ENCODE measurements at places on chromosomes 6 and 20. TPM values are rescaled to one million over a fixed set of nuclear protein-coding genes. Genes with fewer than 3 reads are reported as not detected.
A peak's percentile ranks its signal among the peaks of the same experiment; 100 is the strongest.

The TNXB gene
- total RNA-seq = 11.2 TPM

The OLIG3 gene
- not detected for total RNA-seq

DNA sequence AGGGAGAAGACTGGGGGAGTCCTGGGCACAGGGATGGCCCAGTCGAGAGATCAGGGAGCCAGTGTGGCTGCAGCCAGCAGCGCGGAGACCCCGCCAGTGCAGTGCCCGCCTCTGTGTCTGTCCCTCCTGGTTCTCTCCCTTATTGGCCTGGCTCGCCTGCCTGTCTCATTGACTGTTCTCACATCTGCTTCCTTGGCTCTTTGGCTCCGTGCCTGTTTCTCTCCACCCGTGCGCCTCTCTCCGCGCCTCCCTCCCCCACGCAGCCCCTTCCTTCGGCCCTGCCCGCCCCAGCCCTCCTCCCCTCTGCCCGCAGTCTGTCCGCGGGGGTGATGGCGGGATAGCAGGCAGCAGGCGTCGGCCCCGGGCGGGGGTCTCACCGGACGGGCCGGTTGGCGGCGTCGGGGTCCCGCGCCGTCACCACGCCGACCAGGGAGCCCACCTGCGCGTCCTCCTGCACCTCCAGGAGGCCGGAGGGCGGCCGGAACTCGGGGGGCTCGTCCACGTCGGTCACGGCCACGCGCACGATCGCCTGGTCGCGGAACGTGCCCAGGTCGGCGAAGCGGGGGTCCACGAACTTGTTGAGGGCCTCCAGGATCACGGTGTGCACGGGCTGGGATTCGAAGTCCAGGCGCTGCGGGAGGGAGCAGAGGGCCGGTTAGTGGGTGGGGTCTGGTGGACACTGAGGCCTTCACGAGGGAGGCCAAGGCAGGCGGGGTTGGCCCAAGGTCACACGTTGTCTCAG, 92.0 kb downstream of the CD40 start:
- H3K36me3 ChIP-seq = no peaks in the 10 kb centered on the region
- no peak overlapping the region for H3K4me3 ChIP-seq
- no peak overlapping the region for H3K27ac ChIP-seq
- H3K27me3 ChIP-seq = peaks cover 3% of the 10 kb centered on the region
- peaks cover 16% of the 10 kb centered on the region for H3K4me1 ChIP-seq

GRCh38 chr20:57927376-57927775, 217.6 kb upstream of the PMEPA1 start:
- DNase-seq = no peak
- no peak overlapping the region for H3K4me3 ChIP-seq
- no peaks in the 10 kb centered on the region for H3K27me3 ChIP-seq

GRCh38 chr20:63850689-63851547, 10.4 kb upstream of the ABHD16B start:
- no peak overlapping the region for H3K4me3 ChIP-seq
- DNase-seq = no peak
- peaks cover 16% of the 10 kb centered on the region for H3K4me1 ChIP-seq
- no peak overlapping the region for H3K27ac ChIP-seq
- H3K27me3 ChIP-seq = peaks cover 6% of the 10 kb centered on the region

GRCh38 chr20:36852187-36852586, 23.8 kb upstream of the TLDC2 start:
- H3K27me3 ChIP-seq = no peaks in the 10 kb centered on the region
- no peak overlapping the region for H3K4me3 ChIP-seq
- DNase-seq = no peak
- H3K4me1 ChIP-seq = peaks cover 5% of the 10 kb centered on the region
- H3K36me3 ChIP-seq = no peaks in the 10 kb centered on the region

- no peak overlapping the region for H3K4me3 ChIP-seq
- H3K36me3 ChIP-seq = no peaks in the 10 kb centered on the region
- H3K4me1 ChIP-seq = peaks cover 5% of the 10 kb centered on the region
- no peak for DNase-seq
- peaks cover 15% of the 10 kb centered on the region for H3K27me3 ChIP-seq
- H3K27ac ChIP-seq = no peak overlapping the region
Measured at GRCh38 chr20:20368418-20369249, 730 bp downstream of the INSM1 start.

- peak overlapping the region; percentile 95 for H3K27ac ChIP-seq
- H3K4me3 ChIP-seq = peak overlapping the region; percentile 85
- H3K36me3 ChIP-seq = no peaks in the 10 kb centered on the region
- no peaks in the 10 kb centered on the region for H3K27me3 ChIP-seq
- DNase-seq = no peak
- H3K4me1 ChIP-seq = peaks cover 62% of the 10 kb centered on the region
Measured at GRCh38 chr6:16488813-16489212, 250.4 kb downstream of the GMPR start.

- H3K4me1 ChIP-seq = no peaks in the 10 kb centered on the region
- no peak overlapping the region for H3K27ac ChIP-seq
- H3K36me3 ChIP-seq = no peaks in the 10 kb centered on the region
- H3K27me3 ChIP-seq = no peaks in the 10 kb centered on the region
Measured at GRCh38 chr6:7432391-7433120, 42.9 kb downstream of the RIOK1 start.

- no peaks in the 10 kb centered on the region for H3K36me3 ChIP-seq
- no peak overlapping the region for H3K4me3 ChIP-seq
- no peak overlapping the region for H3K27ac ChIP-seq
- no peak for DNase-seq
- no peaks in the 10 kb centered on the region for H3K4me1 ChIP-seq
Measured at GRCh38 chr6:107342144-107342543, 117.2 kb downstream of the PDSS2 start.

The ARFGEF3 gene
- total RNA-seq = not detected

GRCh38 chr6:135673501-135674309, 176.2 kb upstream of the AHI1 start:
- no peaks in the 10 kb centered on the region for H3K27me3 ChIP-seq
- H3K4me3 ChIP-seq = no peak overlapping the region
- no peak overlapping the region for H3K27ac ChIP-seq
- DNase-seq = no peak
- no peaks in the 10 kb centered on the region for H3K4me1 ChIP-seq
- no peaks in the 10 kb centered on the region for H3K36me3 ChIP-seq

DNA sequence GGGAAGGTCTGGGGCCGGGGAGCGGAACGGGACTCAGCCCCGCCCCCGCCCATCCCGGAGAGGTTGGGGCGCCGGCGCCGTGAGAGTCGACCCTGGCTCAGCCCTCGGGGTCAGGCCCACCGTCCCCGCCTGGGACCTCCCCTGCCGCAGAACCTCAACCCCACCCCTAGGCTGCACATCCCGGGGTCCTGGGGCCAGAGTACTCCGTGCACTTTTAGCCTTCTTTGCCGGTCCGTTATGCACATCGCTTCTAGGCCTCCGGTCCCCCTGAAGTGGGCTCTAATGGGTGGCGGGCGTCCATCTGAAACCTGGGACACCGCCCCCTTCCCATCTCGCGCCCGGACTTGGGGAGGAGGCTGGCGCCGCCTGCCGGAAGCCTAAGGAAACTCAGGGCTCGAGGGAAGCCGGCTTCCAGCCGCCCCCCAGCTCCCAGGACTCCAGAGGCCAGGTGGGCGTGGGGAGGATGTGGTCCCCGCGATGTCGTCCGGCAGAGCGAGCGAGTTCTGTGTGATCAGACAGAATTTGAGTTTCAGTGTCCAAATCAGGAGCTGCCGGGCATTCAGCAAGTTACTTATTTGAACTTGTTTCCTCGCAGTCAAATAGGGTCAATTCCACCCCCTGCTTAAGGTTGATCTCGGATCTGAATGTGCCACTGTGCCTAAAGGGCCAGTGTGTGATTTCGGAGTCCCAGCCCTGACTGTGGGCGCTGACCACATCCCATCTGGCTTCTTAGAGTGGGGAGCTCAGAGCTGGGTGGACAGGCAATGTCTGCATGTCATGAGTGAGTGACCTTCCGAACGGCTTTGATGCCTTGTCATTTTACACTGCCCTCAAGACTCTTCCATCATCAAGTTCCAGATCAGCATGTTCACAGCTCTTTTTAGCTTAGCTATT, 47.6 kb downstream of the CPXM1 start:
- DNase-seq = peak; percentile 28
- peaks cover 13% of the 10 kb centered on the region for H3K27me3 ChIP-seq
- H3K4me3 ChIP-seq = peak overlapping the region; percentile 26
